RCC 7860 (cell line): ENCODE measurements at places on chromosomes 11 and 22.

GRCh38 chr22:49136816-49137180 lies 690.9 kb downstream of the BRD1 start:
- no peak for DNase-seq

DNA sequence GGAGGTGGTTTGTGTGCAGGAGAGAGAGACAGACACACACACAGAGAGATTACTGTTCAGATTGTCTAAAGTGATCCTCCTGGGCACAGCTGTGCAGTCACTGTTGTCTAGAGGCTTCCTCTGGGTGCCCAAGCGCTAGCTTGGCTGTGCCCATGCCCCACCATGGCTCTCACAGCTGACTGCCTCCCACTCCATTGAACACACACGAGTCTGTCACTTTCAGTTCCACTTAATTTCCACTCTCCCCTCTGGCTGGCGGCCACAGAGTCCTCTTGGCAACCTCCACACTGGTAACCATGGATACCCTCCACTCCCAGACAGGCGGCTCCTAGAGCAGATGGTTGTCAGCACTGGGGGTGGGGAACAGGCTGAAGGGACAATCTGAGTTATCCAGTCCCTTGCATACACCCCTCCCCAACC lies 29.1 kb downstream of the MAP6 start:
- peak; percentile 20 for DNase-seq

DNA sequence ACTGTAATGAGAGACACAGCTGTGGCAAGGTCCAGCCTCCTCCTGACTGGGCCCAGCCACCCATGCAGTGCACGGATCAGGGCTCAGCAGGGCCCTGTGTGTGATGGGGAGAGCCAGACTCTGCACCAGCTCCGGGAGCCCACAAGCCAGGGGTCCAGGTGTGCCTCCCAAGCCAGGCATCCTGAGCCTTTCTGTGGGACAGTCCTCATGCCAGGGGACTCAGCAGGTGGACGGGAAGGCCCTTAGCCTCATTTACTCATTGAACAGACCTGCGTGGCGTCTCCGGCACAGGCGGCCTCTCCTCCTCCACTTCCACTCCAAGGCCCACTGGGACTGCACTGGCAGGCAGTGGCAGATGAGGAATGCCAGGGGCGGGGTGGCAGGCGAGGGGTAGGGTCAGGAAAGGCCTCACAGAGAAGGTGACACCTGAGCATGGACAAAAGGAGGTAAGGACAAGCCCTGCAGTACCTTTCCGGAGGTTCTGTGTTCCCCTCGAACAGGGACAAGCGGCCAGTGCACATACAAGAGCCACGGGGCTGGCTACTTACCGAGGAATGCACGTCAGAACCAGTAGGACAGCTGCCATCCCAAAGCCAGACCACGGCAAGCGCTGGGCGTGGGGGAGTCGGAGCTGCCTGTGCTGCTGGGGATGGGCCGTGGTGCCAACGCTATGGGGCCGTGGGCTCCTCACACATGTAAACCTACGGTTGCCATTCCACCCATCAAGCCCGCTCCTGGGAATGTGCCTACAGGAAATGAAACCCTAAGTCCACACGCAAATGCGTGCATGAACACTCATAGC lies 52.7 kb downstream of the IGF2 start:
- DNase-seq, result no peak

GRCh38 chr11:44008698-44009097 lies 39.1 kb upstream of the ACCSL start:
- DNase-seq, result no peak

- DNase-seq, result no peak
Observed at GRCh38 chr11:93577286-93577685, 34.1 kb upstream of the SMCO4 start.

- DNase-seq, result no peak
Observed at GRCh38 chr11:72363112-72363511, 71.2 kb downstream of the CLPB start.

DNA sequence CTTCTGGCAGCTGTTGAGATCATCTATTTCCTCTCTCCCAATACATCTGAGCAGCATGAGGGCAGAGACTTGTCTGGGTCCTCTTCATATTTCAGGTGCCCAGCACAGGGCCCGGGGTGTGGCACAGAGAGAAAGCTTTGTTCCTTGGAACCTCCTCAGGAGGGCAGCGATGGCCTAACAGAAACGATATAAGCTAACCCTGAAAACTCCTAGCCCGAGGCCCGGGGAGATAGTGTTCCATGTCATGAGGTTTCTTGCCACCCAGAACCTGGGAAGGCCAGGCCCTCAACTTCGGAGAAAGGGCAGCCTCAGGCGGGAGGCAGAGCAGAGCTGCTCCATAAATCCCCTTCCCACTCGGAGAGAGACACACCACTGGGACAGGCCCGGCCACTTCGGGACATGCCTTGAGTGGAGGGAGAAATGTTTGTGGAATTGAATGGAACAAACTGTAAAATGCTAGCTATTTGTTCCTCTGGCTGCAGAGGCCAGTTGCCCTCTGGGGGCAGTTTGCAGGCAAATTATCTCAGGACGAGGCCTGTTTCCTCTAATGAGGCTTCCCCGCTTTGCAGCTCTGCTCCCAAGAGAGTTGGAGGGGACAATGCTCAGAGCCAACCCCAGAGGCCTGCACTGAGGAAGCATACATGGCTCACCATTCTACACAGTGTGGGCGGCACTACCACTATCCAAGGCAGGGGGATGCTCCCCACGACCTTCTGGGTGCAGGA lies 11.6 kb downstream of the ARRB1 start:
- DNase-seq, result no peak

DNA sequence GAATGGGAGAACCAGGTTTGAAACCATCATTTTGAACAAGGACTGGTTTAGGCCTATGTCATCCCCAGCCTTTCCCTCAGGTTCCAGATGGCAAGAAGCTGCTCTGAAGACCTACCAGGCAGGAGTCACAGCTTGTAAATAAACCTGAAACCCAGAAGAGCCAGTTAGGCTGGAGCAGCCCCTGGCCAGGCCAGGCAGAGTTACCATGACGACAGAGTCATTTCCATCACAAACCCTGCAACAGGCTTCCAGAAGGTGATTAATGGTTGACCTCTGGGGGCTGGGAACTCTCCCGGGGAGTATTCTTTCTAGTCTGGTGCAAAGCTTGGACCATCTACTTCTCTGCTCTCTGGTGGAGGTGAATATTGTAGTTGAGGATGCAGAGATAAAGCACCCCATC lies 164.1 kb upstream of the NCAM1 start:
- no peak for DNase-seq

DNA sequence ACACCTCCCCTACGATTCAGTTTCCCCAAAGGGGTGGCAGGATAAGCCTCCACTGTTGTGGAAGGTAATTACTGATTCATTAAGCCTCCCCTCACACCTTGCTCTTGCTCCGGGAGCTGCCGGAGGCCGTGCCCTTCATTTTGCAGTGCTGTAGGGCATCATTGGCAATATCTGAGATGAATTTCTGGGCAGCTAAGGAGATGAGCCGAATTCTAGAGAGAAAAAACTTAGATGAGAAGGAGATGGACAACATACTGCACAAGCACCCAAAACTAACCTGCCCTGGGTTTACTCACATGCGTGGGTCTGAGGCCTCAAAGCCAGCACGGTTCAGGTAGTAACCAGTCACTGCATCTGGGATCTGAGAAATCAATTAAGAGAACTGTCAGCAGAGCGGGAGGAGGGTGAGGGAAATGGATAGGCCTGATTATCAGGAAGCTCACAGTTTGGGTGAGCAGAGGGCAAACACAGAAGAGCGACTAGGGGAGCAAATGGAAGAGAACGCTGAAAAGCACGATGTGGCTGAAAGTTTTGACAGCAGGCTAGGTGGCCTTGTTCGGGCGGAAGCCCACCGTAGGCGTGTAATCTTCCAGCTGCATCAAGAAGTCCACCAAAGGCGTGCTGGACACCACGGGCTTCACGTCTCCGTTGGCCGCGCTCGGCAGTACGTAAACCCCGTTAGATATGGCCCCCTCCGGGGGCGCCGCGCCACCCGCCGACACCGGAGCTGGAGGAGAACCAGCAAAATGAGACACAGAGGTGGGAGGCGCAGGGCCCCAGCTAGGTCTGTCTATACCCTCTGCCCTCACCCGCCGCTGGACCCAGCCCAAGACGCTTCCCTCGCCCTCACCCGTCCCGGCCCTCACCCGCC lies 689 bp downstream of the TAF10 start:
- no peak for DNase-seq

GRCh38 chr11:834371-835316 lies 1.9 kb downstream of the CD151 start:
- DNase-seq, result peak; percentile 97

DNA sequence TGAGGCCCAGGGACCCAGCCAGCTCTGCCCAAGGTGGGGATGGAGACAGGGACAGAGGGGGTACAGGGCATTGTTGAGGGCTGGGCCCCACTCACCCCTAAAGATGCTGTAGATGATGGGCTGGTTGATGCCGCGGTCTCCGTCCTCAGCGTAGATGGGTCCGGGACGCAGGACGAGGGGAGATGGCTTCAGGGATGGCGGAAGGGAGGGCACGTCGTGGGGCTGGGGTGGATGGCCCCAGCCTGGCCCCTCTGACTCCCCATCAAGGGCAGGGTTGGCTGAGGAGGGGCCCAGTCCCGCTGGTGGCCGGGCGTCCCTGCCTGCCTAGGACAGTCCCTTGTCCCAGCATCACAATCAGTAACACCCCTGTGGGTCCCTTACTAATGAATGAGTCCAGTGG lies 4.5 kb upstream of the IRF7 start:
- no peak for DNase-seq

GRCh38 chr11:31676280-31676982 lies 134.7 kb downstream of the PAX6 start:
- DNase-seq, result no peak

DNA sequence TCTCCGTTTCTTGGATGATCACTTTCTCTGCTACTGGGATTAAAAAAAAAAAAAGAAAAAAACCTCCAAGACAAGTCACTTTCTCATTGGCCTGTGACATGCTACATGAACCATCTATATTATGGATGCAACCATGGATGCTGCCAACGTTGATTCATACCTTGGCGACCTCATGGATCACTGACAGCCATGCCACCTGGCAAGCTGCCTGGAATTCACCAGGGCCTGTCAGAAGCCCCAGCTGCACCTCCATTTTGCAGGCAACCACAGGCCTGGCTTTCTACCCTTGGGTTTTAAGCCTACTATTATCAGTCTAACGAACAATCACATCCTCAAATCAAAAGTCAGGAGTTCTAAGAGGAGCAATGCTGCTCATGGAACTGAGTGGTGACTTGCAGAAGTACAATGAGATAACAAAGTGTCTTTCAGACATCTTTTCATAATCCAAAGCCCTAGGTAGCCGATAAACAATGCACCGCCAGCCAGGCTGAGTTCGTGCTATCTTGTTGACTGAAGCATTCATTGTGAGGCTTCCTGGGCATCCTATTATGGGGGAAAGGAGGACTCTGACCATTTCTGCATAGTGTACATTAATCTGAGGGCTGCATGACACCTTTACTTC lies 48.0 kb upstream of the CADM1 start:
- DNase-seq, result peak; percentile 76

DNA sequence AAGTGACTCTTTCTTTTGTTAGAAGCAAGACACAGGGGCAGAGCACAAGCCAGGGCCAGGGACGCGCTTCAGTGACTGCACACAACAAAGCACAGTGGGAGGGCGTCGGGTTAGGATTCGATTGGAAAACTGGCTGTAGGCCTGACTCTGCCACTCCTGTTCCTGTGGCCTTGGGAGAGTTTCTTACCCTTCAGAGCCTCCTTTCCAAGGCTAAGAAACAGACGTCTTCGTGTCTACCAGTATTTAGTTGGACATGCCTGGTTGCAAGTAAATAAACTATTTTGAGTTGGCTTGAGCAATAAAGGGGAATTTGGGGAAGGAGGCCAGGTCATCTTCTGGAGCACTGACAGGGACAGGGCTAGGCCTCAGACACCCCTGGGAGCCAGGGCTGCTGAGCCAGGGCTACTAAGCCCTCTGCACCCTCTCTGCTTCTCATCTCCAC lies 549.1 kb downstream of the INSC start:
- no peak for DNase-seq

- no peak for DNase-seq
Observed at GRCh38 chr11:70322666-70323065, 52.2 kb downstream of the PPFIA1 start.

- DNase-seq, result no peak
Observed at GRCh38 chr11:58900479-58901420, 38.5 kb upstream of the GLYATL1 start.

DNA sequence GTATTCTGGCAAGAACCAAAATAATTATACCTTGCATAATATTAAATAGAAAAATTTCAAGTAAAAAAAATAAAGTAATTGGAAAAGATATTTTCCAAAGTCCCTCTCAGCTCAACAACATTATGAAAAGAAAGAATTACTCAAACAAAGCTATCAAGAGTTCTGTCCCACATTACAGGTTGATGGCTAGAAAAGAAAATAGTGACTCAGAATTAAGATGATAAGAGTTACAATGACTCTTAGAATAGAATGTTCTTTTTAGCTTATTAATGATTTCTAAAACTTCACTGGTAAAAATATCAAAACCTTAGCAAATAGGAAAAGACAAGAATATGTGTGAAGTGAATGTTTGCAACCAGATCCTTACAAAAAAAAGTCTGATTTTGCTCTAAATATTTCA lies 312.5 kb upstream of the PDGFD start:
- DNase-seq, result no peak

- DNase-seq, result no peak
Observed at GRCh38 chr11:59528711-59529110, 17.4 kb downstream of the OR4D9 start.

- no peak for DNase-seq
Observed at GRCh38 chr22:36828815-36829214, 12.0 kb upstream of the PVALB start.

DNA sequence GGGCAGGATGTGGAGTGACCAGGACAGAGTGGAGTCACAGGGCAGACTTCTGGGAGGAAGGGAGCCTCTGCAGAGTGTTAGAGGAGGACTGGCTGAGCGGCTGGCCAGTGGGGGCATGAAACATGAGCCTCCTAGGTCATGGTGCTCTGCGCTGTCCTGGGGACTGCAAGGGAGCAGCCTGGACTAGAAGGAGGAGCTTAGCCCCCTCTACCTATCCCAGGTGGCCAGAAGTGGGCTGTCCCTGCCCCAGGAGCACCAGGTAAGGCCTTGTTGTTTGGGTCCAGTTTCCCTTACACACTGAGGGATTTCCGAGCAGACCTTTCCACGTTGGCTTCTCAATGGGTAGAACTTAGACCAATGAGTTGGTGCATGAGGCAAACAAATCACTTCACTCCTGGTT lies 7.4 kb downstream of the PKNOX2 start:
- no peak for DNase-seq

GRCh38 chr22:21568347-21569075 lies 997 bp downstream of the UBE2L3 start:
- peak; percentile 22 for DNase-seq

GRCh38 chr11:16862726-16863125 lies 124.3 kb downstream of the C11orf58 start:
- no peak for DNase-seq

- no peak for DNase-seq
Observed at GRCh38 chr22:38249301-38249700, 23.5 kb downstream of the TMEM184B start.
